Amniotic epithelial cell (primary cell): ENCODE measurements at places on chromosomes 12 and 14.

DNA sequence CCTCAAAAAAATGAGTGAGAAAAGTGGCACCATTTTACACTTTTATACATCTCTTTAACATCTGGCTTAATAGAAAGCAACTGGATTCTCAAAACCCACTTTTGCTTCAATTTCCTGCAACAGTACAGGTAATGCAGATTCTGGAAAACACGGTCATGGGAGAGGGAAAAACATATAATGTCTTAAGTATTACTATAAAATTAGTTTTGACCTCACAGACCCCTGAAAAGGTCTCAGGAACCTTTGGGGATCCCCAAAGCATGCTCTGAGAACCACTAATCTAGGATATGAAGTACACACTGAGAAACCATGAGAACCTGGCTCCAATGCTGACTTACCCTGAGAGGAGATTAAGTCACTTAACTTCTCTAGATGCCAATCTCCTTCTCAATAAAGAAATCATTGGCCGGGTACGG, 64.7 kb downstream of the PPP2R5E start:
- DNase-seq = no peak

DNA sequence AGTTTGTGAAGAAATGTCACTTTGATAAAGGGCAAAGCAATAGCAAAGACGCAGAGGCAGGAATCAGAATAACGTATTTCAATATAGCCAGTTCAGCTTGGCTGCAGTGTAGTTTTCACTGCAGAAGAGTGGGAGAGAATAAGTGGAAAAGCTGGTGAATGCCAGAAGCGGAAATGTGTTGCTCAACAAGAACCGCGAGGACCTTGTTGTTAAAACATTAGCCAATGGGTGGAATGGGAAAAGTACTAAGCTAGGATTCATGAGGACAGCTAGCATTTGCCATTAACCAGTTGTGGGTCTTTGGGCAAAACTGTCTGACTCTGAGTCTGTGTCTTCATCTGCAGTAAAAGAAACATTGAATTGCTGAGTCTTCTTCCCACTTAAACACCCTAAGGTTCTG, 292.9 kb upstream of the GRIP1 start:
- peak; percentile 81 for DNase-seq

DNA sequence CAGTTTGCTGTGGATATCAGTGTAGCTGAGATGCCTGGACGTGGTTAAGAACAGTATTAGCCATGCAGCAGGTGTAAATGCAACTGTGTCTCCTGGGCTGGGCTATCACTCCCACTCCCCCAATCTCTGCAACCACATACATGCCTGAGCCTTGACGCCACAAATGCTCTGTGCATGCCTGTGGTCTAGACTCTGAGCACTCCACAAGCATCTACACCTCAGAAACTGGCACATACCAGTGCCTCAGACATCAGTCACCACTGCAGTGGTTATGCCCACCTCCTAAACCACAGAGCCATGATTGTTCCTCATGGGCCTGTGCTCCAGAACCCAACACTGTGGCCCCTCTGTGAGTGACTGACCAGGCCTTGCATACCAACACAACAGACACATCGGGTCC, 226.8 kb upstream of the ALG10 start:
- peak; percentile 79 for DNase-seq

DNA sequence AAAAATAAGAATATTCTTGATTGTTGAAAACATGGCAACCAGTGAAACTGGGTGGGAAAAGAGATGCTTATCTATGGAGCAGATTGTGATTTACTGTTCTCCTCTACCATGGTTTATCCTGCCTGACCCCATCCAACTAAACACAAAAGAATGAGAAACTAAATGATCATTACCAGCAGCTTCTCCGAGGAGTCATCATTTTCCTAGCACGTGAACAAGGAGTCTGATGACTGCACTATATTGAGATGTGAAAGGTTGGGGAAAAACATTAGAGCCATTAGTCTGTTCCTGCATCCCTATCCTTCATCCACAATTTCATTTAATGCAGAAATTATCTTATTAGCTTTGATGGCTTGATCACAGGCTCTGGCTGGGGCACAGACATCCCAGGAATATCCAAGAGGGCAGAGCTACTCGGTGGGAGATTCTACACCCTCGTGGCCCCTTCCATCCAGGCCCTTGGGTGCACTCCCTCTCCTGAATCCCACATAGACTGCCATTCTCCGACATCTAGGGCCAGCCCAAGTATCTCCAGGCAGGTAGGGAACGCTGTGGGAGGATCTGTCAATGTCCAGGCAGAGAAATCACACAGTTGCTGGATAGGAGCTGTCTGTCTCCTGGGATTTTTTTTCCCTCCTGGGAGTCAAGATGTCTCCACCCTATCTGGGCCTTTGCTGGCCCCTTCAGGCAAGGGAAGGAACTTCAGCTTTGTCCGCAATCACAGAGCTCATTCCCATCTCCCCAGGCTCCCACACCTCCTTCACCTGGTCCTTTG, 43.3 kb upstream of the DHRS4 start:
- DNase-seq = peak; percentile 51

DNA sequence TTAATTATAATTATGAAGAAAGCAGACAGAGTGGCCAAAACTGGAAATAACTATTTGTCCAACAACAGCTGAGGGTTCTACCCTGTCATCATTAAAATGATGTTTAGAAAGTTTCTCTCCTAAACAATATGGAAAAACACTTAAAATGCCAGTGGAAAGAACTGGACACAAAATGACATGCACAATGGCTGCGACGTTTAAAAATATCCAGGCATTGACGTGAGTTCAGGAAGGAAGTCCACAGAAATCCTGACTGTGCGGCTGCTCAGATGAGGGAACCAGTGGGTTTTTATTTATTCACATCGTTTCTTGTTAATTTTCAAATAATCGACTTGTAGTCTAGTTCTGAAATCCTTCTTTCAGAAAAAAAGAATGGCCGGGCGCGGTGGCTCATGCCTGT, 58.3 kb downstream of the CCNK start:
- DNase-seq = no peak

- no peak for DNase-seq
These were observed 18.5 kb downstream of the COL2A1 start for GRCh38 chr12:47985596-47986290.

DNA sequence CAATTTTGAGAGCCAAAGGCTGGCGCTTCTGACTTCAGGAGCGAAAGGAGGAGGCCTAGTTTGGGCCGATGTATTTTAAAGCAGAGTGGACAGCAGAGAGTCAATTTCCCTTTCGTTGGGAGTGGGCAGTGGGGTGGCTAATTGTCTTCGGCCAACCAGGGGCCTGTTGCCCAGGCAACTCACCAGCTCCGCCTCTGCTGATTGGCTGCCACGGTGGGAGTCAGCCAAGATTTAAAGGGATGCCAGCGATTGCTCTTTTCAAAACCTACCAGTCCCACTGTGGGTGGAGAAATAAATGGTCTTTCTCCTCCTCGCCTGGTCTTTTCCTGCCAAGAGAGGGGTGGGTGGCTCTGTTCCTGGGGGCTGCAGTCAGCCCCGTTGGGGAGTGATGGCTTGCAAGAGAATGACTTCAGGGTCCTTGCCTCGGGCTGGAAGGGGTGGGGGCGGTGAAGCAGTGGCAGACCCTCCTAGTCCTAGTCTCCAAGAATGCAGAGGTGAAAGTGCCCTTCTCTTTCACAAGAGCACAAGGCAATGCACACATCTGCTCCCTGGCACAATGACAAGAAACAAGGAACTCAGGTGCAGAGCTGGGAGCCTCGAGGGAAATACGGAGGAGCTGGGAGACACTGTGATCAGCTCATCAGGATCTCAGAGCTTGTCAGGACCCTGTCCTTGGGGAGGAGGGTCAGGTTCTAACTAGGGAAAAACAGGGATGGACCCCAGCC, 37.7 kb downstream of the RASAL1 start:
- peak; percentile 8 for DNase-seq

DNA sequence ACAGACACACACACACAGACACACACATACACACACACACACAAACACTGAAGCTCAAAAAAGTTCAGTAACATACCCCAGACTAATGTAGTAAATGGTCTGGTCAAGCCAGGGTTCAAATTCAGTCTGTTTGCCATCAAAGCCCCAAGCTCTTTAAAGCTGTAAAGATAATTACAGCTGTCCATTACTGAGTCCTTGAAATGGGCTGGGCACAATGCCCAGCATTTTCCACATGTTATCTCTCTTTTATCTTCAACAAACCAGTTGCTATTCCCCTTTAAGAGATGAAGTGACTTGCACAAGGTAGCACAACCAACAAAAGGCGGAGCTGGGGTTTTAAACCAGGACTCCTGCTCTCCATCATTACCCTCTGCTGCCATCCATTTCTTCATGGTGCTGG, 7.6 kb upstream of the UNC119B start:
- peak; percentile 79 for DNase-seq

DNA sequence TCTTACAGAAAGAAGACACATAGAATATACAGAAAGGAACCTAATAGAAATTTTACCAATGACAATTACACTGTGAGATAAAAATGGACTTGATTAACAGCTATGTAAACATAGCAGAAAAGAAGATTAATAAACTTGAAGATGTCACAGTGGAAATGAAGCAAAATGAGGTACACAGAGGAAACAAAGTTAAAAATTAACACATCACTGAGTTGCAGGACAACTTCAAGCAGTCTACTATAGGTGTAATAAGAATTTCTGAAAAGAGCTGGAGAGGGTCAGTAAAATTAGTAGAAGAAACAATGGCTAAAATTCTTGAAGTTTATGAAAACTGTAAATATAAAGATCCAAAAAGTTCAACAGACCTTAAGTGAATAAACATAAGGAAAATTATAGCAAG, 738.7 kb downstream of the C12orf50 start:
- DNase-seq = no peak

- peak; percentile 93 for DNase-seq
These were observed 128.0 kb downstream of the RFLNA start for GRCh38 chr12:124422570-124423523.

- DNase-seq = no peak
These were observed 266.0 kb downstream of the FBXL14 start for GRCh38 chr12:1328391-1328790.

GRCh38 chr14:81033698-81034240, 78.3 kb downstream of the TSHR start:
- DNase-seq = no peak

- no peak for DNase-seq
These were observed 1.8 kb upstream of the KRT83 start for GRCh38 chr12:52323001-52323400.

DNA sequence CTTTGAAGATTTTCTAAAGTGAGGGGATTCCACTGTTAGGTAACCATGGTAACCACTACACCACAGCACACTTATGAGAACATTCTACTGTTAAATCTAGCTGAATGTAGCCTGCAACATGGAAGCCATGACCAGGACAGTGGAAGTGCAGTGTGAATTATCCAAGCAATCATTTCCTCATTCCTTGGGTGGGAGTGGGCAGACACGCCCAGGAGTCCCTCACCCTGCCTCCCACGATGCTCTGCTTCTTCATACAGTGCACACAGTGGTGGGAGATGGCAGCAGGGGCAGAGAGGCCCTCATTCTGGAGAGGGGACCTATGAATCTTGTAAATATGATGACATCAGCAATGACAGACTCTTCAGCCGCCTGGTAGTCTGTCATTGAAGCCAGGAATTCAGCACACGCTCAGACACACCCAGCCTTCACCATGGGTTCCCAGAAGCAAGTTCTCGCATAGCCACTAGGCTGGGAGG, 70.1 kb upstream of the HOXC13 start:
- DNase-seq = no peak

DNA sequence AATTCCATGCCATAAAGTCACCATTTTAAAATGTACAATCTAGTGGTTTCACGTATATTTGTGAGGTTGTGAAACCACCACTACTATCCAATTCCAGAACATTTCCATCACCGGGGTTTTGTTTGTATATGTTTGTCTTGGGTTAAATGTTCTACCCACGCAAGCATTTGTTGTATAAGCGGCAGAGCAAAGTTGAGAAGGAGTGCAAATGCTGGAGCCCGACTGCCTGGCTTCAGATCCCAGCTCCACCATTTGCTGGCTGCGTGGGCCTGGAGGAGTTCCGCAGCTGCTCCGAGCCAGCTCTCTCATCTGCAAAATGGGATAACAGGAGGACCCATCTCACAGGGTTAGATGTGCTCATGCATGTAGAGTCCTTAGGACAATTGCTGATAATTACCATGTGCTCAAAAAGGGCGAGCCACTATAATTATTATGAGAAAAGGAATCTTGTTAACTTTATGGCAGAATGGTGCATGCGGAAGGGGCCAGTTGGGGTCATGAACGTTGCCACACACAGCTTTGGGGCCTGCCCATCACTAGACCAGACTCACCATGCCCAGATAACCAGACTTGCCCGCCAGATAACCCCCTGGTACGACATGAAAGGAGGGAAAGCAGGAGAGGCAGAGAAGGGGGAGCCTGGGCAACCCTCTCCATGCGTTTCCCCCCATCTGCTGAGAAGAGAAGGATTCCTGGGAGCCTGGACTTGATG, 6.4 kb downstream of the ACTN1 start:
- DNase-seq = peak; percentile 77

GRCh38 chr12:77923882-77924281, 93.2 kb downstream of the NAV3 start:
- no peak for DNase-seq

DNA sequence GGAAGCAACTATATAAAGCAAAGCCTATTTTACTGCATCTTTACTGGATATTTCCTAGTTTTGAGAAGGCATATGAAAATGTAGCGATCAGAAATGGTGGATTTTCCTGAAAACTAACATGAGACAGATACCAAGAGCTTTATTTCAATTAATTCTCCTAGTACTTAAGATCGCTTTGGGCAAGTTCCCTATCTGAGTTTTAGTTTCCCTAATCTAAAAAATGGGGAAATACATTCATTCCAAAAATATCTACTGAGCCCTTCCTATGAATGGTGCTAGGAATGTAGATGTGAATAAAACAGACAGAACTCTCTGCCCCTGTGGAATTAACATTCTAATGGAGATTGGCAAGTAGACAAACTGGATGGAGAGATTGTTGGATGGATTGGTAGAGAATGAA, 8.4 kb downstream of the CATSPERB start:
- no peak for DNase-seq

- no peak for DNase-seq
These were observed 27.2 kb upstream of the AP4S1 start for GRCh38 chr14:30998100-30998706.

DNA sequence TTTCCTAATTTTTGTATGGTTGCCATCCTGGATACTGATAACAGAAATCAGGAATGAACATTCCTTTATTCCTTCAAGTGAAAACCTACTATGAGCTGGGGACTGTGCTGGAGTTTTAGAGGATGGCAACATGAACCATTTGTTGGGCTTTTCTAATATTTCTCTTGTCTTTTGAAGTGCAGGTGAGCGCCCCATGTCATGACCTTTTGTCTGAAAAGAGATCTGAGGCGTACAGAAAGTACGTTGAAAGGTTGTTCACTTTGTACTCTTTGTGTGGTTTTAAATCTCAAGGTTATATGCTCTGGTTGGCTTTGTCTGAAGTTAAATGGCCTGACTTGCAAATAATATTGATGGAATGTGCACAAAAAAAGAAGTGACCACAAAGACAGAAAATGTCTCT, 79.0 kb downstream of the GAS2L3 start:
- no peak for DNase-seq

DNA sequence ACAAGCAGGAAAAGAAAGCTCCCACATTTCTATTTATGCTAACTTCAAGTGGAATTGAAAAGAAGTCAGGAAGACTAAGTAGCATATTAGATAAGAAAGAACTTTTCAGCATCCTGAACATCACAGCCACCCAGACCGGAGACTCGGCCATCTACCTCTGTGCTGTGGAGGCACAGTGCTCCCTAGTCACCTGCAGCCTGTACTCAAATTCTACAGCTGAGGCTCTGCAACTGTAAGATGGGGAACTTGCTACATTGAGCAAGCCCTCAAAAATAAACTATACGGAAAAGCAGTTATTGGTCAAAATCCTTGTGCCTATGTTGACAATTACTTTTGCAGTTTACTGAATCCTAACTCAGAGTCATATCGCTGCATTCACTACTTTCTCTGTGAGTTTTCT, 361.9 kb downstream of the DAD1 start:
- DNase-seq = no peak

- no peak for DNase-seq
These were observed 234.4 kb upstream of the CLEC14A start for GRCh38 chr14:38490273-38490672.
